ENCODE measurements at places on chromosomes 5 and 9.
A peak's percentile ranks its signal among the peaks of the same experiment; 100 is the strongest.

- no peak for DNase-seq
Observed at GRCh38 chr9:86519066-86519615, 164.9 kb upstream of the TUT7 start.

- no peak for DNase-seq
Observed at GRCh38 chr5:82183828-82184227, 94.3 kb downstream of the RPS23 start.

DNA sequence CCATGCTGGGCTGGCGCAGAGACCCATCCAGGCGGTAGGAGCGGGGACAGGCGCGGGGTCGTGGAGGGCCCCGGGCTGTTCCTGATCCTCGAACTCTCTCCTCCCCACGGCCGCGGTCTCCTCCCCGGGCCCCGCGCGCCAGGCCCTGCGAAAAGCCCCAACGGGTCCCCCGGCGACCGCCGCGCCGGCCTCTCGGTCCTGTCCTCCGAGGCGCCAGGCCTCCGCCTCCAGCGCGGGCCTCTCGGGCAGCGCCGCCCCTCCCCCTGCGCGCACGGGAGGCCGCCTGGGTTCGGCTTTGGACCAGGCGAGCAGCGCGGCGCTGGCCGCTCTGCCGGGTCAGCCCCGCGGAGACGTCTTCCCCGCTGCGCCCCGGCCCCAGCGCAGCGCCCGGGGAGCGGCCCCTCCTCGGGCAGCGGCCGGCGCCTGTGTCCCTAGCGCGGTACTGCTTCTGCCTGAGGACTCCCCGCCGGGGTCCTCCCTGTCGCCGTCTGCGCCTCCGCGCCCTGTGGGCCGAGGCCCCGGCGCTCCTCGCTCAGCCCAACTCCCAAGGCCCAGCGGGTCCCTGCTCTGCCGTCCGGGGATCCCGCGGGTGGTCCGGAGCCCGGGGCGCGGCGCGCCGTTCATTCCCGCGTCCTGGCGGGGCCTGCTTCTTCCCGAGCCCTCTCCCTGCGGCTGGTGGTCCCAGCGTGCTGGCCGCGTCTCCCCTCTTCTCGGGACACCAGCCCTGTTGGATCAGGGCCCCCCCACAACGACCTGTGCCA lies 13.4 kb downstream of the COL23A1 start:
- no peak for DNase-seq

GRCh38 chr5:168114444-168115017 lies 176.9 kb upstream of the WWC1 start:
- peak; percentile 34 for DNase-seq

DNA sequence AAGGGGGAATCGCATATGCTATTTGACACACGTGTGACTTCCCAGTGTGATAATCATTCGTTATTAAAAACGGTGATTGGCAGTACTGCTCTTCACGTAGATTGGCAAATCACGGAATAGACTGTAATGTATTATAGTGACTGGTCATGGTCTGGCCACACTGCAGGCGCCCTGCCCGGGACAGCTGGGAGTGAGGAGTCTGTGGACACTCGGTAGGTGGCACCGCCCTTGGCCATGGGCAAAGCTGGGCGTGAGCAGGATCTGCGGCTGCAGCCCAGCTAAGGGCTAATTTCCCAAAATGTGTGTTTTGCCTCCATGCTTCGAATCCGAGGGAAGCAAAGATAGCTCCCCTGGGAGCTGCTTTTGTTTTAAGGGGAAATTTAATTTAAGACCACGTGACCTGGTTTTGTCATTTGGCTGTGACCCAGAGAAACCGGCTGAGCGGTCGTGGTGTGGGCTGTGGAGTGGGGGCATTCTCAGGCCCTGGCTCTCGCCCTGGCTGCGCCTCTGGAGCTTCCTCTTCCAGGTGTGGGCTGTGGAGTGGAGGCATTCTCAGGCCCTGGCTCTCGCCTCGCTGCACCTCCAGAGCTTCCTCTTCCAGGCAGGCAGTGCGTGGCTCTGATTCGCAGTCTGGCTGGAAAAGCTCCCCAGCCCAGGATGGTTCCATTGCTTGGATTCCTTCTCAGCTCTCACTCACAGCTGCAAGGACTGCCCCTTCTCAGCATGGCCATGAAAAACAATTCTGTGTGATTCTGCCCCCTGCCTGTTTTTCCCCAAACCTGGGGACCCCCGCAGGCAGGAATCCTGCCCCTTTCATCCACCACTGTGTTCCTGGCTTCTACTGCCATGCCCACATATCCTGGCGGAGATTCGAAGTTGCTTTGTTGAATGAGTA lies 131.1 kb downstream of the OLFM1 start:
- DNase-seq, result no peak

DNA sequence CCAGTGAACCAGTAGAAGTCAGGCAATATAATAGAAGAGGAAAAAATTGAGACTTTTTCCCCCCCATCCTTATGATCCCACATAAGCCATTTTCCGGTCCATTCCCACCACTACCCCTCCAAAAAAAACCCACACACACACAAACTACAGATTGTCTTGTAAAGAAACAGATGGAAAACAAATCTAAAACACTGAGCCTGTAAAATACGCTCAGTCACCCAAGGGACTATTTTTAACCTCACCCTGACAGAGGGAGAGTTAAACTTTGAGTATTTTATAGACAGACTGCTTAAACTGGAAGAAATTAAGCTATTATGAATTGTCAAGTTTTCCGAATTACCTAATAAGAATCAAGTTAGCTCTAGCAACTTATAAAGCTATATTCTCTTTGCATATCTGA lies 471.8 kb upstream of the C9orf72 start:
- no peak for DNase-seq

- no peak for DNase-seq
Observed at GRCh38 chr9:123246534-123246933, 21.9 kb downstream of the STRBP start.

GRCh38 chr9:97594381-97594921 lies 38.7 kb downstream of the TSTD2 start:
- no peak for DNase-seq

GRCh38 chr9:116724123-116724522 lies 37.0 kb downstream of the TRIM32 start:
- DNase-seq, result no peak

DNA sequence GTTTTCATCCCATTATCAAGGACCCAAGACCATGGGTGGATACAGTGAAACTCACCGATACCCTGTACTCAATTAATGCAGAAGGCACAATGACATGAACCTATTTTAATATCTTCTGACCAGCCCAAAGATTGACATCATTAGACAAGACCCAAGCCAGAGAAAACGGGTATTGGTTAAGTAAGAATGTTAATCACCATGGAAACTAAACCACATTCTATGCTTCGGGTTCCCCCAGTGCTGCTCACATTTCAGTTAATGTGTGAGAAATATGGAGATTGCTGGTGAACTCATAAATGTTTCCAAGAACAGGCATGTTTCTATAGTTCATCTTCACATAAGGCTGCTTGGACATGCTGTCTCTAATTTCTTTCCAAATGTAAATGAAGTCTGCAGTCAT lies 77.0 kb downstream of the IRX2 start:
- DNase-seq, result no peak

GRCh38 chr5:73668486-73669111 lies 42.6 kb downstream of the ARHGEF28 start:
- no peak for DNase-seq
